Activated naive CD4-positive, alpha-beta T cell treated with Interleukin-2 at 50 U/mL for 16 hours (primary cell): ENCODE measurements at places on chromosomes 1 and 21.
A peak's percentile ranks its signal among the peaks of the same experiment; 100 is the strongest.

DNA sequence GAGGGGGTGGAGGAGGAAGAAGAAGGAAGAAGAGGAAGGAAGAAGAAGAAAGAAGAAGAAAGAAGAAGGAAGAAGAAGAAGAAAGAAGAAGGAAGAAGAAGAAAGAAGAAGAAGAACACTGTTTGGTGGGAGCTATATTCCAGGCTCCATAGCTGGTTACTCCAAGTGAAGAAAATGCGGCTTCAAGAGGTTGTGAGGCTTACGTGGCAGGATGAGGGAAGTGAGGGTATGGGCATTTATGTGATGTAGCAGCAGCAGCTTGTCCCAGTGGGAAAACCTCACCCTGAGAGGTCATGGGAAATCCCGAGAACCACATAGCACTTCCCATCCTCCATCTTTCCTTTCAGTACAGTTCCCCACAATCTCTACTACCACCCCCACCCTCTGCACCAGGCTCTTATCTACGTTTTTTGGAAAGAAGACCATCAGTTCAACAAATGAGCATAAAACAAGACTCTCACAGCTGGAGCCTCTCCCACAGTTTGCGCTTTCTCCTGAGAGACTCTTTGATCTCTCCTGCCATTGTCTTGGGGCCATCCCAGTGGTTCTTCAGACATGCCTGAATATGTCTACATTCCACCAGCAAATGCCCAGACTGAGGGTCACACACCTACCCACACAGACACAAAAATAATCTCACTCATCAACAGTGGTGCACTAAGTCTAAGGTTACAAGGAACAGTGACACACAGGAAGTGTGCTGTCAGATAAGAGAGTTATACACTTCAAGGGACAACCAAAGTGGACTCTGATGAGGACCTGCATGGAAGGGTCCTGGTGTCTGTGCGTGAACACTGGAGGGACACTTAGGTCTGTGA, 77.9 kb upstream of the KCNJ15 start:
- DNase-seq = no peak

GRCh38 chr21:34129039-34129891, 55.9 kb downstream of the MRPS6 start:
- DNase-seq = peak; percentile 64

- no peak for DNase-seq
Observed at GRCh38 chr1:6419397-6419803, 319 bp downstream of the HES2 start.

GRCh38 chr1:201354151-201354900, 23.2 kb downstream of the TNNT2 start:
- DNase-seq = no peak
